ENCODE measurements at places on chromosomes 5 and 9.

- no peak for DNase-seq
Measured at GRCh38 chr9:95461448-95462248, 55.1 kb downstream of the PTCH1 start.

GRCh38 chr5:9351546-9351945, 194.3 kb downstream of the SEMA5A start:
- DNase-seq, result no peak

- DNase-seq, result peak; percentile 61
Measured at GRCh38 chr5:96566833-96567587, 95.2 kb upstream of the CAST start.

GRCh38 chr9:3868466-3868865, 342.7 kb upstream of the RFX3 start:
- no peak for DNase-seq

DNA sequence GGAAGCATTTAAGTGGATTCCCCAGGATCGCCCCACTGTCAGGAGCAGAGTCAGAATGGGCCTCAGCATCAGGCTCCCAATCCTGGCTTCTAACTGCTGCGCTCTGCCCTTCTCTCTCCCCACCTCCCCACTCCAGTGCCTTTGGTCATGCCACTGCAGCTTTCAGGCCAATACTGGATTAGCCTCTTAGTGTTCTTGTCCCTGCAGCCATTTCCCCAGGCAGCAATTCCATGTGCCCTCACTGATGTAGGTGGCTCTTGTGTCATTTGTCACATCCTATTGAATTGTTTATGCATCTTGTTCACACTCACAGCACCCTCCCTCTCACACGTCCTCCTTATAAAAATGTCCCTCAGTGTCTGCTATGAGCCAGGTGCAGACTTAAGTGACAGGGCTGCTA, 544.2 kb upstream of the DAP start:
- DNase-seq, result no peak

DNA sequence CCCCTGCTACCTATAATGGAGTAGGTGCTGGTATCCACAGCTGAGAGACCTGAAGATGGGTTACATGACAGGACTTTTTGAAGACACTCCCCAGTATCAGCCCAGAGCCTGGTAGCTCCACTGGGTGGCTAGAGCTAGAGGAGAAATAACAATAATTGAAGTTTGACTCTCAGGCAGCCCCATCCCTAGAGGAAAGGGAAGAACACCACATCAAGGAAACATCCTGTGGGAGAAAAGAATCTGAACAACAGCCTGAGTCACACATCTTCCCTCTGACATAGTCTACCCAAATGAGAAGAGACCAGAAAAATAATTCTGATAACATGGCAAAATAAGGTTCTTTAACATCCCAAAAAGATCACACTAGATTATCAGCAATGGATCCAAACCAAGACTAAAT, 432.1 kb downstream of the CDH18 start:
- DNase-seq, result no peak
